Stimulated activated CD8-positive, alpha-beta memory T cell treated with anti-CD3 and anti-CD28 coated beads, Interleukin-15, amount 100 ng/mL, for 48 hours (primary cell): ENCODE measurements at places on chromosomes 6 and 20.

GRCh38 chr20:14385176-14385740 lies 47.8 kb upstream of the FLRT3 start:
- no peak for DNase-seq

DNA sequence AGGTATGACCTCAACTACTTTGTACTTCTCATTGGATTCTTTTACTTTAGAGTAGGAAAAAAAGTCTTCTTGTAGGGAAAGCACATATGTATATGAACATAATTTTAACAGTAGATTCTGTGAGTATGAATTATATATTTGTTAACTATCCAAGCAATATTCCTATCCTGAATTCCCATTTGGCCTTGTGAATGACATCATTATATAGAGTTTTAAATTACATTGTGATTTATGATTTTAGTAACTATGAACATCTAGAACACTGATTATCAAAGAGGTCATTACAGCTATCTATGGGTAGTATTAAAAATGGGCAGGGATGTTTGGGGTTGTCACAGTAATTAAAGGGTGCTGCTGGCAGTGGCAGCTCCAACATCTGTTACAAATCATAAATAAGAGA lies 163.9 kb upstream of the TFAP2D start:
- no peak for DNase-seq

DNA sequence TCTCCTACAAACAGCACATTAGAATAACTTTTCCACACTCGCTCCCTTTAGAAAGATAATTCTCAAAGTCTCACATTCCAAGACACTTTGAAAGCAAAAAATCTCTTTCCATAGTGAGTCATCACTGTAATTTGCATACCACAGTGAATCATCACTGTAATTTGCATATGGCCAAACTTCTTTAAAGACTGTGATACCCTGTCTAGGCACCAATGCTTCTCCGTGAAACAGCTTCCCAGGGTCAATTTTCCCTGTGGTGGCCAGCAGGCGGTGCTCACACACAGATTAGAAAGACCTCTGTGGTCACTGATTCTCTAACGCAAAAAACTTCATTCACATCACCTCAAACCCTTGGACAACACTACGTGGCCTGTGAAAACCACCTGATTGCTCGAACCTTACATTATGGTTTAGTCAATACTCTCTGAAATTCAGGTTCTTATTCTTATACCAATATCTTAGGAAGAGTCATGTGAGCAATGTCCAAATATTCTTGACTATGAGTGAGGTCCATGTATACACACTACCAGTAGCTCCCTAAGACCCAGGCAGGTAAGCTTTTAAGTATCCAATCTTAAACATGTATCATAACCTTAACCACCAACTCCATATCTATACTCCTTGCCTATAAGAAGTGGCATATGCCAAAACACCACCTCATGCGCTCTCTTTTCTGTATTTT lies 78.5 kb upstream of the PHACTR1 start:
- DNase-seq = peak; percentile 27

DNA sequence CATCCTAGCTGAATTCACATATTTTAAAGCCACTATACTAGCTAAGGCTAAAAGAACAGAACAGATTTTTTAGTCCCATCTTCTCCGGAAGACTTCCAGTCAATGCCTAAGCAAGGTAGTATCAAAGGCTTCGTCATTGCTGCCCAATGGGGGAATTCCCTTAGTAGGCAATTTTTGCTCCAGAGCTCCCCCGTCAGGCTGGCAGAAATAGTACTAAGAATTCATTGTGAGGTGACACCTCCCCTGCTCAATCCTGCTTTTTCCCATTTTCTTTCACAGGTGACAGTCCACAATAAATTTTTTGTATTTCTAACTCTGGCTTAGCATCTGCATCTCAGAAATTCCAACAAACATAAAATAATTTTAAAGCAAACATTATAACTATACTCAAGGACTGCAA lies 52.8 kb upstream of the SRSF6 start:
- no peak for DNase-seq

GRCh38 chr6:33880104-33880678 lies 76.4 kb upstream of the MLN start:
- no peak for DNase-seq

DNA sequence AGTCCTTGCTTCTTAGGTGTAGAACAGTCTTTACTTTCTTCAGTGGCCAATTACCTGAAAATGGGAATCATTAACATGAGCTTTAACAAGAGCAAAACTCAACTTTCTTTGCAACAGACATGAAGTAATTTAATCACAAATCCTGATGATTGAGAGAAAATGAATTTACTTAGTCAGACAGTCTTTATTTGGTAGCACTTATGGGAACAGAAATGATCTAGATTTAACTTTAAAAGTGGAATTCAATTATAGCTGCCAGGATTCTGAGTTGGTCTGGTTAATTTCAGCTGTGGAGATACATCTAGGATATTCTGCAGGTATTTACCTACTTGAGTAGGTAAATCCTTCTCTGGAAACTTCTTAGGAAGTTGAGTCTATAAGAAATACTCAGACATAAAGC lies 444.3 kb upstream of the PLCB4 start:
- DNase-seq = no peak

DNA sequence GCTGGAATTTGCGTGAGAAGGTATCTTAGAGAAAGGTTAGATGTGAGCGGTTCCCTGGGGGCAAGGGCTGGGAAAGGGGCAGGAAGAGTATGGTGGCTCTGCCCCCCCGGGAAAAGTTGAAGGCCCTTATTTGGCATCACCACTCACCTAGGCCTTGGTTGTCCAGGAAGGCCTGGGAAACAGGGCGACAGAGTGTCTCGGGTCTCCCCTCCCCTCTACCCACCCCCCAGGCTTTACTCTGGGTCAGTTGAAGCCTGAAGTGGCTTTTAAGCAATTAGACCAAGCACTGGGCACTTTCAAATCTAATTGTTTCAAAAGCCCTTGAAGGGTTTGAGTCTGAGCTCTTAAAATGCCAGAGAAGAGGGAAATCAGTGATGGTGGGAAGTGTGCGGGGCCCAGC lies 30.2 kb upstream of the FOXP4 start:
- DNase-seq = no peak

- no peak for DNase-seq
Measured at GRCh38 chr6:126764104-126764503, 354.4 kb upstream of the RSPO3 start.

- no peak for DNase-seq
Measured at GRCh38 chr6:170433163-170434116, 119.7 kb downstream of the PSMB1 start.

- DNase-seq = no peak
Measured at GRCh38 chr20:40982415-40983145, 46.0 kb upstream of the TOP1 start.

- DNase-seq = no peak
Measured at GRCh38 chr6:72936766-72937559, 288.3 kb downstream of the KHDC1L start.

GRCh38 chr6:3518356-3519190 lies 61.7 kb upstream of the SLC22A23 start:
- DNase-seq = no peak

DNA sequence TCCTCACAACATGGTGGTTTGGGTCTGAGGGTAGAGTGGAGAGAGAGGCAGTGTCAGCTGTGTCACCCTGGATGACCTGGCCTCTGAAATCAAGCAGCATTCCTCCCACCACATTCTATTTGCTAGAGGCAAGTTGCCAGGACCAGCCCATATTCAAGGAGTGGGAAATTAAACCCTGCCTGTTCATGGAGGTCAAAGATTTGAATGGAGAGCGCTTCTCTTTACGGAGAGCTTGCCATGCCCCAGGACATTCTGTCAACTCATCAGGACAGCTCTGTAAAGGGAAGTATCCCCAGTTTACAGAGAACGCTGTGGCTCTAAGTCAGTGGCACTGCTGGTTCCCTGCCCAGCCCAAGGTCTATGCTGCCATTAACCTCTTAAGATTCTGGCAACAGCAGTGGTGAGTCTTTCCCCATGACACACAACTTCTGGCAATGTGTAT lies 90.0 kb upstream of the INSM1 start:
- DNase-seq = no peak

GRCh38 chr6:150881911-150882481 lies 16.5 kb downstream of the MTHFD1L start:
- DNase-seq = no peak

GRCh38 chr20:9207253-9207652 lies 138.4 kb downstream of the PLCB4 start:
- no peak for DNase-seq

GRCh38 chr6:134314006-134314821 lies 3.7 kb downstream of the SGK1 start:
- no peak for DNase-seq

DNA sequence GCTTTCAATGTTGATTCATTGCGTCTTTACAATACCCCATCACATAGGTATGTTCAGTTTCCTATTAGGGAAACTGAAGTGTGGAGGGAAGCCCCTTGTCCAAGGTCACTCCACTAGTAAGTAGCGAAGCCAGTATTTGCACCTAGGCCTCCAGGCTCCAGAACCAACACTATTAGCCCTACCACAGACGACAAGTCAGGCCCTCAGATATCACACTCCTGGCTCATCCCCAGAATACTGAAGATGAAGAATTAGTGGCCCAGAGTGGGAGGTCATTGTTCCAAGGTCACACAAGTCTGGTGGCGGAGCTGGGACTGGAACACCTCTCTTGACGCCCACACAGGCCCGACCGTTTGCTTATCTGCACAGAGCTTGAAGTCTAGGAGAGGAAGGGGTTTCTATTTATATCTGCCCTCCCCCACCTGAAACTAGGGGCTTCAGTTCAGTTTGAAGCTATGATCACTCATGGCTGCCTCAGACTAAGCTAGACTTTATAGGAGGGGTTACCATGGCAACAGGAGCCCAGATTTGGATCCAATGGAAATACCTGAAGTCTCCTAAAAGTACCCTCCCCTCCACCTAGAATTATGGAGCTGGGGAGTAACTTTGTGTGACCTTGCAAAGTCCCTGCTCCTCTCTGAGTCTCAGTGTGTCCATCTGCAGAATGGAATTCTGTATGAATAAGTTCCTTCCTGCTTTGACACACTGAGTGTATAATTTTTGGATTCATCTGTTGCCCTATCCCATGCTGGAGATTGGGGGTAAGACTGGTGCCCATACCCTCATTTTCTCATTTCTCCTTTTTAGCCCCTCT lies 2.2 kb downstream of the SNTA1 start:
- DNase-seq = no peak

GRCh38 chr6:148557796-148558321 lies 189.0 kb upstream of the UST start:
- peak; percentile 21 for DNase-seq

- DNase-seq = no peak
Measured at GRCh38 chr20:54468082-54468481, 7.3 kb upstream of the DOK5 start.

DNA sequence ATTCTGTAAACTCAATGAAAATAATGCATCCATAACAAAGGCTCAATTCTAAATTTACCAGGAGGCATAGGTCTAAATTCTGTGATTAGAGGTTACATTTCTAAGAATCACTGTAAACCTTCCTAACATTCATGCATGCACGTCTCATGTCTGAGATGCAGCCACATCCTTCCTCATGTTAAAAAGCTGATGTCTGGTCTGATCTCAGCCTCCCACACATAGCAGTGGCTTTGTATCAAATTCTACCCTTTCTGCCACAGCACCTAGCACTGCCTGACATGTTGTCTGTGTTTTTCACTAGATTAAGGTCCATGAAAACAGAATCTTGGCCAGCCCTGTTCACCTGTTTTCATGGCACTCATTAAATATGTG lies 171.1 kb downstream of the WDR27 start:
- DNase-seq = no peak

GRCh38 chr6:44119704-44120262 lies 7.5 kb downstream of the MRPL14 start:
- no peak for DNase-seq

DNA sequence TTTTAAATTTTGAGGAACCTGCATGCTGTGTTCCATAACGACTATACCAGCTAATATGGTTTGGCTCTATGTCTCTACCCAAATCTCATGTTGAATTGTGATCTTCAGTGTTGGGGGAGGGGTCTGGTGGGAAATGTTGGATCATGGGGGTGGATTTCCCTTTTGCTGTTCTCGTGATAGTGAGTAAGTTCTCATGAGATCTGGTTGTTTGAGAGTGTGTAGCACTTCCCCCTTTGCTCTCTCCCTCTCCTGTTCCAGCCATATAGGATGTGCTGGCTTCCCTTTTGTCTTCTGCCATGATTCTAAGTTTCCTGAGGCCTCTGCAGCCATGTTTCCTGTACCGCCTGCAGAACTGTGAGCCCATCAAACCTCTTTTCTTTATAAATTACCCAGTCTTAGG lies 61.8 kb upstream of the NEDD9 start:
- no peak for DNase-seq

- no peak for DNase-seq
Measured at GRCh38 chr20:63660622-63661021, 2.5 kb downstream of the RTEL1 start.
